ENCODE measurements at places on chromosomes 2 and 18.

DNA sequence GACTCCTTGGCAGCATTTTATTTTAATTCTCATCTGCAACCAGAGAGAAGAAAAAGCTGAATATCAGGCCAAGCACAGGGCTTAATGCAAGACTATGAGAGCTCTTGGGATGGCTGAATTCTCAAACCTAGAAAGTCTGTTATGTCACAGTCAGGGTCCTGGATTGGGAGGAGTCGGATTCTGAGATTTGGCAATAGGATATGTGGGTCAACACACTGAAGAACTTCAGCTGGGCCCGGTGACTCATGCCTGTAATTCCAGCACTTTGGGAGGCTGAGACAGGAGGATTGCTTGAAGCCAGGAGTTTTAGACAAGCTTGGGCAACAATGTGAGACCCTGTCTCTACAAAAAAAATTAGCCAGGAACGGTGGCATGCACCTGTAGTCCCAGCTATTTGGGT, 102.4 kb downstream of the COL3A1 start:
- no peak for DNase-seq

DNA sequence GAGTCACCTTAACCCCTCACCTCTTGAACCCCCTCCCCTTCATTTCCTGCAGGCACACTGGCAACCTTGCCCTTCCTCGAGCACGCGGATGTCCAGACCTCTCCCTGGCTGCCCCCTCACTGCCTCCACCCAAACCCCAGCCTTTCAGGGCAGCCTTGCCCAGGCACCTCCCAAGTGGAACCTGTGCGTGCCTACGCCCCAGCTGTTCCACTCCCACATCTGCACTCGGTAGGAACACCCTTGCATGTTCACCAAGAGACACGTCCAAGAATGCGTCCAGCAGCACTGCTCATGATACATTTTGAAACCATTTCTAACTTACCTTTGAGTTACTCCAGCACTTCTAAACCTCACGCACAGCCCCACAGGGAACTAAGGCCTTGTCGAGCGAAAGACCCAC, 93.8 kb upstream of the YWHAQ start:
- DNase-seq, result no peak

- no peak for DNase-seq
Measured at GRCh38 chr18:8942909-8943545, 159.5 kb upstream of the NDUFV2 start.

DNA sequence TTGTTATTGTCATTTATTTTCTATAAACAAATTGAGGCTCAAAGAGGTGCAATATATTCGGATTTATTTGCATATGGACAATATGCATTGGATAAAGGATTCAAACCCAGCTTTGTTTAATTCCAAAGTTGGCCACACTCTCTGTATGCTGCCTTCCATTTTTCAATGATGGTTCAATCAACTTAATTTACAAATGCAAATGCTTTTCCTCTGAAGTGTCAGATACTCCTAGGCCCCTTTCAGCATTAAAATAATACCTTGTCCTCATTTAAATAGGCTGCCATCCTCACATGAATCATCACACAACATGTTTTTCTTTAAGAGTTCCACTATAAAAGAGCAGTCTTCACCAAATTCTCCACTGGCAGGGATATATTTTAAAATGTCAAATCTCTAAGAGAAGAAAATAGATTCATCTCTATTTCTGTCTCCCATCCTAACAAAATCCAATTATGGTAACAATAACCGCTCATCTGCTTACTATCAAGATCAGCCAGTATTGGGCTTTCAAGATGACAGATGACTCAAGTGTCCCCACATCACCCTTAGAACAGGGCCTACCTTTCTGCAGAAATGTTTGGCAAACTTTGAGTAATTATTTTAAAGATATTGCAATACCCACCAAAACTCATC, 114.8 kb downstream of the SCG2 start:
- DNase-seq, result no peak
